ENCODE measurements at places on chromosomes 2 and 18.

GRCh38 chr18:63152791-63153190 is 166.8 kb downstream of the BCL2 start:
- no peak for DNase-seq

- no peak for DNase-seq
These were observed 326.9 kb downstream of the FSIP2 start for GRCh38 chr2:186065491-186065890.

GRCh38 chr2:120265006-120265405 is 12.4 kb downstream of the RALB start:
- no peak for DNase-seq

DNA sequence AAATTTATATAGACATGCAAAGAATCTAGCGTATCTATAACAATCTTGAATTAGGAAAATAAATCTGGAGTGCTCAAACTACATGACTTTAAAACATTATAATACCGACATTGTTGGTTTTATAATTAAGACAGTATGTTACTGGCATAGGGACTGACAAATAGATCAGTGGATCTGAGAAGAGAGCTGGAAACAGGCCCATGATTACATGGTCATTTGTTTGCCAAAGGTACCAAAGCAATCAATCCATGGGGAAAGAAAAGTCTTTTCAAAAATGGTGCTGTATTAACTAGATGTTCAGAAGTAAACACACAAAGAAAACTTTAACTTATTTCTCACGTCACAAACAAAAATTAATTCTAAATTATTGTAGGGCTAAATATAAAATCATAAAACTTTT is 124.2 kb downstream of the BCL2L11 start:
- no peak for DNase-seq

- DNase-seq = no peak
These were observed 9.8 kb downstream of the TBR1 start for GRCh38 chr2:161425728-161426454.

DNA sequence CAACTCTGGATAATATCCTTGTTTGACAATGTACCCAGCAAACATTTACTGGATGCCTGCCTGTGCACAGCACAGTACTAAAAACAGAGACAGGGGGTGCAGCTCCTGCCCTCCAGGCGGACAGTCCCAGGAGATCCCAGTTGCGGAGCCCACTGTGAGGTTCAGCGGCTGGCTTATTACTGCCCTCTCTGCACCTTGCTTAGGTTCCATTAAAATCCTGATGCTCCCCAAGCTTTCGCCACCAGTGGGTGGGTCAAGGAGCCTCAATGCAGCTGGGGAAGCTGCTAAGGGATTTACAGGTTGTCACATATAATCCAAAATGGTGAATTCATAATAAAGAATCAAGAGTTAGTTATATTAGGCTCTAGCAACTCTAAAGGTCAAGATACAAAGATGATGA is 38.3 kb downstream of the CRACDL start:
- no peak for DNase-seq

GRCh38 chr18:56516789-56517188 is 121.6 kb downstream of the TXNL1 start:
- DNase-seq = no peak

GRCh38 chr18:53701697-53702096 is 522.8 kb downstream of the MBD2 start:
- DNase-seq = no peak

DNA sequence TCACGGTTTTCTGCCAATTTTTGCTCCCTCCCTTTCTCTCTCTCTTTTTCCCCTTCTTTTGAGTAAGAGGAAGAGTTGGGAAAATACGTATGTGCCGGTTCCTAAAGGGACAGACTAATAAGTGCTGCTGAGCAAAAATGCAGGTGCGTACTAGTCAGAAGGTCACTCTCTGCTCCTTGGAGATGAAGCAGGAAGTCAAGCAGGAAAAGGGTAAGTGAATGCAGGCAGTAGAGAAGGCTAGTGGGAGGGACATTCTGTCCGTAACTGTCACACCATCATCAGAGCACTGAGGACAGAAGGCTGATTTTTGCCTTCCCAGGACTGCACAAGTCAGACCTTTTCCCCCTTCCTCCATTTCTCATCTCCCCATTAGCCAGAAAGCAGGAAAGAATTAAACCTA is 105.7 kb downstream of the CDH2 start:
- DNase-seq = no peak

DNA sequence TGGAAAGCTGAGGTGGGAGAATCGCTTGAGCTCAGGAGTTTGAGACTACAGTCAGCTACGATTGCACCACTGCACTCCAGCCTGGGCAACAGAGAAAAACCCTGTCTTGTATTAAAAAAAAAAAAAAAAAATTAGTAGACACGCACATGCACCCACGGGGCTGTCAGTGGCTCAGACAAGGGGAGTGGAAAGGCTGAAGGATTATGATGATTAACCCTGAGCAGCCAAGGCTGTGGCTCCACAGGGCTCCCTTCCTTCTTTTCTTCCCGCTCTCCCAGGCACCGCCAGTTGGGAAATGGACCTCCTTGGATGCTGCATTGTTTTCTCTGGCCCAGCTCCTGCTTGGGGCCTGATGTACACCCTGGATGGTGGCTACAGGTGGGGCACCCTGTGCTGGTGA is 49.0 kb upstream of the RAB6C start:
- no peak for DNase-seq

DNA sequence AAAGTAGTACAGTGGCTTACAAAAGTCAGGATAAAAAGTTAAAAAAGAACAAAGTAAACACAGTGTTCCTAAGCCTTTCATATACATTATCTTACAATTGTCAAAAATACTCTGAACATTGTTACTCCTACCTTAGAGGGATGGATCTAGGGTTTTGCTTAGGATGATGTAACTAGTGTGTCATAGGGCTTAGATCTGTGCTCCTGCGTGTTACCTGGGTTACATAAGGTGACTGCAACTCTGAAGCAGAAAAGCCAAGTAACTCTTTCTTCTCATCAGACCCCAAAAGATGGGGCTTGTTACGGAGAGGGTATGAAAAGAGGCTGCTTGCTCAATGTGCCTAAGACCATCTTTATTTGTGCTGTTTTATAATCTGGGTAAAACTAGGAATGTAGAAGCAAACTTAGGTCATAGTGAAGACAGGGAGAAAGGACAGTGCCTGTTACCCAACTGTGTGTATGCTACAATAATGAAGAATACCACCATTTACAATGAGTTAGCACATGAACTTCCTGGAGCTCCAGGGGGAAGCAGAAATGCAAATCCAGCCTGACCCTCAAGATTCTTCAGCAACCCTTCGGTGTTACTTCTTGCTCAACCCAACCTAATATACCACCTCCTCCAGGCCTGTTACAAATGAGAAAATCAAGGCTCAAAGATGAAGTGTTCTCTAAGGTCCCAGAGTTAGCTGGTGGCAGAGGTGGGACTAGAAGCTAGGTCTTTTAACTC is 42.0 kb upstream of the STK17B start:
- DNase-seq = no peak

DNA sequence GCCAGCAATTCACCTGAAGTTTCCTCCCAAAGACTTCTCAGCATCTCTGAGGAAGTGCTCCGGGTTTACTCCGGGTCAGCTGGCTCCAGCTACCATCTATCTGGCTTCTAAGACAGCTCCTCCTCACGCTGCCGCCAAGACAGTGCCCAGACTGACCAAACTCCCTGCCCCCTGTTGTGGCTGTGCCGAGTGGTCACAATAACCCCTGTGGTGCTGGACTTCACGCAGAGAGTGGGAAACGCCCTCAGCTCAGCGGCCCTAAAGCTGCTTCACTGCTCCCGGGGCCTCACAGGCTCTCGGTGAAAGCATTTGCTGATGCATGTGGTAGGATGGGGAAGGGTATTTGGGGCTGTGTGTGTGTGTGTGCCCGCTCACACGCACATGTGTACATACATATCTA is 154.8 kb upstream of the ZNF236 start:
- no peak for DNase-seq

DNA sequence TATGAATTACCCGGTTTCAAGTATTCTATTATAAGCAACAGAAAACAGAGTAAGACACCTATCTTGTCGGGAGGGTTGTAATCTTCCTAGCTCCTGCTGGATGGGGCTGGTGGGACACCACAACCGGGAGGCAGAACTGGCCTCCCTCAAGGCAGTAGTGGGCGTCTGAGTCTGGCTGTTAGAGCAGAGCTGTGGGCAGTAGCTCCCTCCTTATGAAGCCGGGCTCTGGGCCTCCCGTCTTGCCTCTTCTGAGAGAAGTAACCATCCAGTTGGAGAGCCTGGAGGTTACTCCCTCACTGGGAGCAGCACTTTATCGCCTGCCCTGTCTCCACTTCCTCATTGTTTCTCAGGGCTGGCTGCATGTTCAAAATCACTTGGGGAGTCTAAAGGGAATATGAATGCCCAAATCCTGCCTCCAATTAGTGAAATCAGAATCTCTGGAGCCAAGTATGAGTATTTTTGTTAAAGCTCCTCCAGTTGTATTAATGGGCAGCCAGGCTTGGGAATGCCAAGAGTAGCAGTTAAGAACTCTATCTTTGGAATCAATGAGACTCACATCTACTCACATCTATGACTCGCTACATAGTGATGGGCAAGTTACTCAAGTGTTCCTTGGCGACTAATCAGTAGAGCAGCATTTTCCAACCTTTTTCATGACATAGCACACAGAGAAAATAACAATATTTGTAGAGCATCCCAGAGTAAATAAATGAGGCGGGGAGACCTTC is 27.3 kb upstream of the NRP2 start:
- no peak for DNase-seq

DNA sequence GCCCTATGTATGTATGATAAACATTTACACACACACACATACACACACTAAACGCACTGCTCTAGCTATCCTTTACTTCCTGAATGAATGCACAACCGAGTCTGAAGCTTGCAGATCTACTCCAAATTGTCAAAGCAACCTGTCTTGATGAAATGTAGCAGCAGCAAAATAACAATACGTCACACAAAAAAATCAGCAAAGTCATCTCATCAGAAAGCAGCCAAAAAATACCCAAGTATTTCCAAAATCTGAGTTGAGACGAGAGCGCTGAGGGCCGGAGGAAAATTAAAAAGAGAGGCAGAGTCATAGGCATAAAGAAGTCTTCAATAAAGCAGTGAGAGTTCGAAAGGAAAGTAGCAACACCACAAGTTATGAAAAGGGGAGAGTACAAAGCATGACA is 67.7 kb downstream of the ZNF521 start:
- DNase-seq = no peak

DNA sequence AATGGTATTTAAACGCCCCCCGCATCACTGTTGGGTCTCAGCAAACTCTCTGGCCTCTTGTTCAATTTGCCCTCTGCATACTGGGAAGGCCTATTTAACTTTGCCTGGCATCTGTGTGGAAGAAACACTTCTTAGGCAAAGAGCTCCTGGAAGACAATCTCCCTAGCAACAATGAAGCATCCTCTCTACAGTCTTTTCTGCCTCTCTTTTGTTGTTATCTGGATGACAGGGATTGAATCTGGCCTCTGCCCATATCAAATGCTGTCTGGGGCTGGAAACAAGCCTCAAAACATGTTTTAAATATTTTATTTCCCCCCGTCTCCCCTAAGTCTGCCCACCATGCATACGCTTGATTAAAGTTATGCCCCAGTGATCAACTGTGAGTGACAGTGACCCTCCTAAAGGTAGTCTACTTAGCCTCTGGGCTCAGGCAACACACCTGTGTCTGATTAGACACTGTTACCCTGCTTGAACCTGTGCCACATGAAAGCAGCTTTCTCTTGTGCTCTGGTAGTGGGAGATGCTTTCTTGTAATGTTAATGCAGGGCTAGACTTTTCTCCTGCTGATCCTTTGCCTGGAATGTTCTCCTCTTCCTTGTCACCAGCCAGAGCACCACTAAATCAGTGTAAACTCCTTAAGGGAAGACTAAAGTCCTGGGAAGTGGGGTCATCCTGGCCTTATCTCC is 34.9 kb downstream of the CDC42EP3 start:
- no peak for DNase-seq

GRCh38 chr2:156896294-156896693 is 361.2 kb upstream of the GALNT5 start:
- DNase-seq = no peak

- DNase-seq = no peak
These were observed 118.3 kb upstream of the DNAJC10 start for GRCh38 chr2:182597570-182598295.

DNA sequence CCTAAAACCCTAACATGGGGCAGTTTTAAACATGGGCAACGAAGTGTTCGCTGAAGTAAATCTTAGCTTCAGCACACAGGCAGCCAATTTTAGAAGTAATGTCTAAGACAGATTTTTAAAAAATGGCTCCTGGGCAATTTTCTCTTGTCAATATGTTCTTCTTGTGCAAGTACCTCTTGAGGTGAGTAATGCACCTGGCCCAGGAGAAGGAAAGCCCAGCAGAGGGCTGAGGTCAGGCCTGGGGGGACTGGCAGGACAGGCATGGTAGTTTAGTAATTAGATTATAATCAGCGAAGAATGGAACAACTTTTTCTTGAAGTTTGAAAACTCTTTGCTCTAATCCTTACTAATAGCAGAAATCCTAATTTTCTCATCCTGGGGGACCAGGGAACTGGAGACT is 77.6 kb downstream of the SPRED2 start:
- no peak for DNase-seq

- DNase-seq = no peak
These were observed 24.8 kb downstream of the NCK2 start for GRCh38 chr2:105769504-105769903.

DNA sequence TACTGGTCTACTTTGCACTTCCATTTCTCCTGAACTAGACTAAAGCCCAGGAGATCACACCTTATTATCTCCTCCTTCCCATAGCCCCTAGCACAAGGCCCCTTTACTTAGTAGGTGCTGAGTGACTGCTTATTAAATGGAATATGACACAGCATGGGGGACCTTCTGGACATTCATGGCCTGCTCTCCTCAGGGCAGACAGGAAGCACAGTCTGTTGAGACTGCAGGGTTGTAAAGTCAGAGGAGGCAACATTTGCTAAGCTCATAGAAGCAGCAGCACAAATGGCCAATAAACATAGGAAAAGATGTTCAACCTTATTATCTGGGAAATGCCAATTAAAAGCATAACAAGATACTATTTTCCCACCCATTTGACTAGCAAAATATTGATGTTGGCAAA is 75.3 kb downstream of the DNMT3A start:
- DNase-seq = no peak

DNA sequence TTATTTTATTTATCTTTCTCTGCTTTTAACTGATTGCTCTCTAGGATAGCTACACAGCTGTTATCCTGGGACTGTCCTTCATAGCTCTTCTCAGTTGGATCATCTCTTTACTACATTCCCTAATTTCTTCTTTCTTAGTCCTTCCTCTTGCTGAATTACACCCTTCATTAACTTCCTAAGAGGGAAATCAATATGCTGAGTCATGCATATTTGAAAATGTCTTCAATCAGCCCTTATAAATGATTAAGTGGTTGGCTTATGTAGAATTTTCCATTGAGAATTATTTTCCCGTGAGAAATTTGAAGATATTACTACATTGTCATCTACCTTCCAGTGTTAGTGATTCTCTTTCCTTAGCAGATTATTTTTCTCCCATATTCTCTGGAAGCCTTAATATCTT is 214.2 kb downstream of the SOCS6 start:
- no peak for DNase-seq

GRCh38 chr18:28820353-28820752 is 643.4 kb upstream of the CDH2 start:
- DNase-seq = no peak

GRCh38 chr2:135925571-135925970 is 49.3 kb upstream of the MCM6 start:
- DNase-seq = no peak

Measured in stimulated activated CD8-positive, alpha-beta memory T cell treated with anti-CD3 and anti-CD28 coated beads, Interleukin-7, amount 100 ng/mL, for 24 hours (primary cell).